ENCODE measurements at places on chromosomes 12 and 14.

GRCh38 chr12:20572451-20572850 is 122.7 kb upstream of the SLCO1C1 start:
- DNase-seq, result no peak

DNA sequence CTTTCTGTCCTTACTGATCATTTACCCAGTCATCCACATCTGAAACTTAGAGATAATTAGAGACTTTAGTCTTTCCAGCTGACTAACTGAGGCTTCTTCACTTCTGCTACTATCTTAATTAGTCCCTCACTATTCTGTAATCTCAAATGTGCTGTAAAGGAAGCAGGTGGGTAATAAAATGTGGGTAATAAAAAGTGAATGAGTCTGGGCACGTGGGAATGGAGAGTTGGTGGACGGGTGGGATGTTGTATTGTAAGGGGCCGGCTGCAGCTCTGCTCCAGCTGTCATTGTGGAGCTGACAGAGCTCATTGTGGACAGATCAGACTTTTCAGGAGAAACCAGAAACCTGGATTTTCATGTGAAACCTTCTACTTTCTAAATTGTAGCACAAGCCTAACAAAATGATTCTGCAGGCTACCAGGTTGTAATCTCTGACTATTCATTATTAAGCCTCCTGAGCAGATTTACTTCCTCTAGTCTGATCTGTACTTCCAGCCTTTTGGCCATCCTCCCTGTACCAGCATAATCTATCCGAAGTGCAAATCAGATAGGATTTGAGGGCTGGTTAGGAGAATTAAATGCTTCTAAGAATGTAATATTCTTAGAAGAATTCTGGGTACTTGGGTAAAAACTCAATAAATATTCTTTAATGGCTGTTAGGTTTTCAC is 42.0 kb upstream of the BMAL2 start:
- DNase-seq, result no peak

DNA sequence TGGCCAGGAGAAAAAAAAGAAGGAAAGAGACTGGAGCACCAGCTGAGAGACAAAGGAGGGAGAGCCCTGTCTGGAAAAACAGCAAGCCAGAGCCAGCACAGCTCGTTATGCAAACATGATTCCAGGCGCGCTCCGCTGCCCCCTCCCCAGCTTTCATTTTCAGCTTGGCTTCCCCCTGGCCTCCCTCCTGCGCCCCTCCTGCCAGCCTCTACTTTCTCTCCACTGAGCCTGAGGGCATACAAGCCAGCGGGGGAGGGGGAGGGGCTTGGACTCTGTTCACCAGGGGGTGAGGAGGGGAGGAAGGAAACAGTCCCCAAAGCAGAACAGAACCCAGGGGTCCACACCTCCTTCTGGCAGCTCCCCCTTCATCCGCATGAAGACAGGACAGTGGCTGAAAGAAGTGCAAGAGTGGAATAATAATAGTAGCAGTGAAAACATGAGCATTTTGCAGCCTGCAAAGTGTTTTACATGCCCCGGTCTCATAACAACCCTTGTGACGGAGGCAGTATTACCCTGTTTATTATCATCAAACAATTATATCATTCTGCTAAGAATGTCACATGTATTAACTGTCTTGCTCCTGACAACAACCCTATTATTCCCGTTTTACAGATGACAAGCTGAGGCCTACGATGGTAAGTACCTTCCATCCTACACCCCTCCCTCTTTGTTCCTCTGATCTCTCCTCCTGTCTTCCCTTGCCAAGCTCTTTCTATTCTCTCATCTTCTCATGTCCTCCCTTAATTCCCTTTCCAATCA is 24.2 kb downstream of the SMUG1 start:
- no peak for DNase-seq

- no peak for DNase-seq
Measured at GRCh38 chr12:110813285-110813684, 33.5 kb upstream of the CCDC63 start.

DNA sequence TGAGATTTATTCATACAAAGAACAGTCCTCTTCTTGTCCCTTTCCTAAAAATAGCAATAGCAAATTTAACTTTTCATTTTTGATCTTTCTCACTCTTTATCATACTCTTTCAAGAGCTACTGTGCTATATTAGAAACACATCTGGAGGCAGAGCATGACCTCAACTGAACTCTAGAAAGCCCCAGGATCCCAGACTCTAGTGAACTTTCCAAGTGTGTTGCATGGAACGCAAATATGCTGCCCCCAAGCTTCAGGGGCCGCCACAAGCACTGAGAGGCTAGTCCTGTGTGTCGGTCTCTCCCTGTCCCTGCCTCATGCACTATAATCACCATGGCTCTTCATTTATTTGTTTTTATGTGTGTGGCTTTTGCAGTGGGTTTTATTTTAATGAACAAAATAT is 38.7 kb upstream of the ZNF641 start:
- DNase-seq, result no peak

GRCh38 chr12:107355004-107355565 is 261.7 kb upstream of the CRY1 start:
- DNase-seq, result no peak

GRCh38 chr12:93634416-93634815 is 42.8 kb upstream of the CRADD start:
- DNase-seq, result no peak

GRCh38 chr14:64948612-64949210 is 6.2 kb upstream of the GPX2 start:
- no peak for DNase-seq

GRCh38 chr14:92627707-92628215 is 114.2 kb downstream of the RIN3 start:
- DNase-seq, result no peak

- peak; percentile 7 for DNase-seq
Measured at GRCh38 chr12:44873898-44874297, 2.2 kb downstream of the NELL2 start.

GRCh38 chr12:9669534-9669933 is at the start of gene CLEC2D:
Gene CLEC2D, plus strand, starts transcription at chr12:9669713. Its CDS starts 22 bp downstream, at chr12:9669735.
- no peak for DNase-seq

DNA sequence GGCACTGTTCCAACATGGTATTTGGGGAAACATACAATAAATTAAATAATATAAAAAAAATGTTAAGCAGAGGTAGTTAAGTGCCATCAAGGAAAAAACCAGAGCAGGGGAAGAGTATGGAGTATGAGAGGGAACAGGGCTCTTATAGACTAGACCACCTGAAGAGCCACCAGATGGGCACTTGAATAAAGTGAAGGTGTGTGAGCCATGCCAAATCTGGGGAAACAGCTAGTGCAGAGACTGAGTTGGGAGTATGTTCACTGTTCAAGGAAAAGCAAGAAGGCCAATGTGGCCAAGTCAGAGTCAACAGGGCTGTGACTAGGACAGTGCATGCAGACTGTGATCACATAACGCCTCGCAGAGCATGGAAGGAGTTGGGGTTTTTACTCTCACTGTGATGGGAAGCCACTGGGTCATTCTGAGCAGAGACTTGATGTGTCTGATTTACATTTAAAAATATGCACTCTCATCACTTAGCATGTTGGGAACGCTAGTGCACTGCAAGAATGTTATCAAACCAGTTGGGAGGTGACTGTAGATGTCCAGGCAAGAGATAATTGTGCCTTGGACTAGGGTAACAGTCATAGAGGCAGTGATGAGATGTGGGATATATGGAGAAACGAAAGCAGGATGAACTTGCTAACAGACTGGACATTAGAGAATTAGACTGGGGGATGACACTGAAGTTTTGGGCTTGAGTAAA is 25.6 kb downstream of the NDUFA12 start:
- DNase-seq, result no peak

GRCh38 chr12:3371018-3371417 is 120.0 kb upstream of the PRMT8 start:
- no peak for DNase-seq

- DNase-seq, result peak; percentile 53
Measured at GRCh38 chr12:68162374-68162773, 2.8 kb upstream of the IFNG start.

DNA sequence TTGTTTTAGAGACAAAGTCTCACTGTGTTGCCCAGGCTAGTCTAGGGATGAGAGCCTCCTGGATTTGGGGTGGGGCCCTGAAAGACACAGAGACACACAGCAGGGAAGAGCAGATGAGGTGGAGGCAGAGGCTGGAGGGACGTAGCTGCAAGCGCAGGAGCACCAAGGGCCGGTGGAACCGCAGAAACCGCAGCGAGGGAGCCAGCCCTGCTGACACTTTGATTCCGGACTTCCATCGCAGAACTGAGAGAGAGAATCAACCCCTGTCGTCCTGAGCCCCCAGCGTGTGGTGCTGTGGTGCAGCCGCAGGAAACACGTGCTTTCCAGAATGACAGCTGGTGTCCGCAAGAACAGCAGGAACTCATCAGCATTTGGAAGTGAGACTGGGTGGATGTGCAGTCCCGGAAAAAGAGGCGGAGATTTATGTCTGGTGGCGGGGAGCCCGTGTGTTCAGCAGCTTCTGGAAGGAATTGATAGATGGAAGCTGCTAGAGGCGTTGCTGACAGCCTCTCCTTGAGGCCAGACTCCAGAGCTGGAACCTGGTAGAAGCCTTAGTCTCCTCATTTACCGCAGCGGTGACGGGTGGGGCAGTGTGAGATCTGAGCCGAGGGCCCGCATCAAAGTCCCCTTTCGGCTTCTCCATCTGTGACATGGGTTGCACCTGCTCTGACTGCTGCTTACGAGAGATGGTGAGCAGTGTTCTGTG is 21.9 kb upstream of the KLC1 start:
- no peak for DNase-seq

DNA sequence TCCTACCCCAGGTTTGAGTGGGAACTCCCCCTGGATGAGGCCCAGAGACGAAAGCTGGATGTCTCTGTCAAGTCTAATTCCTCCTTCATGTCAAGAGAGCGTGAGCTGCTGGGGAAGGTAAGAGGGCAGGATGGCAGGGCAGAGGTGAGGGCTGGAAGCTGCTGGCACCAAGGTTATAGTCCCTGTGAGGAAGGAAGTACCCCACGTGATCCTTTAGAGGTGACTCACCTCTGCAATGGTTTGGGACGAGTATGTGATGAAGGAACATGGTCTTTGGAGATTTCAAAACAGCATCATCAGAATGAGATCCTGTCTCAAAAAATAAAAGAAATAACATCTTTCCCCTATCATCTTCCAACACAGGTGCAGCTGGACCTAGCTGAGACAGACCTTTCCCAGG is 9.2 kb upstream of the MYL6B start:
- no peak for DNase-seq

- peak; percentile 53 for DNase-seq
Measured at GRCh38 chr12:39990122-39991101, 115.5 kb downstream of the SLC2A13 start.

DNA sequence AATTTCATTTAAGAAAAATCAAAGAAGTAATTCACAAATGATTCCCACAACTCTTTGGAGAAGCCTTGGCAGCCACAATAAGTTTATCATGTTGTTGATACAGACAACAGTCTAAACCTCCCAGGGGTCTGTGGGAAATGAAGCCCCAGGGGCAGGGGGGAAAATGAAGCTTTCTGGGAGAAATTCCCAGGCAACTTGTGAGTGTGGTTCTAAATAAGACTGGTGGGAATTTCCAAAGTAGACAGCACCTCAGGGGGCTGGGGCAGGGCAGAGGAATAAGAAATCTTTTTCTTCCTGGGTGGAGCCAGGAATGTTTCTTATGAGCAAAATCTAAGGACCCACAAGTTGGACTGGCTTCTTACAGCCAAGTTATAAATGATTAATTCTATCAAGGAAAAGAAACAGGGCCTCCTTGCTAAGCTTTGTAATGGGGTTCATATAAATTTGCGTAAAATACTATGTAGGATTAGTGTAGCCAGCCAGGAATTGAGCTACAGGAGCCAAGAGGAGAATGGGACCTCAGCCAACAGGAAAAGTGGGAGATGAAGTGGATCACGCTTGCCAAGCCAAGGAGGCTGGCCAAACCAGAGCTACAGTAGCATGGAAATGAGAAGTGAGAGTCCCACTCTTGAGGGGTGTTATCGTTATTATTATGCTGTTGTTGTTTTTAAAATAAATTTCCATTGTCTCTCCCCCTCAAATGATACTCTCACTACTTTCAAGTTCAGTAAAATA is 182.9 kb upstream of the FAR2 start:
- DNase-seq, result no peak

DNA sequence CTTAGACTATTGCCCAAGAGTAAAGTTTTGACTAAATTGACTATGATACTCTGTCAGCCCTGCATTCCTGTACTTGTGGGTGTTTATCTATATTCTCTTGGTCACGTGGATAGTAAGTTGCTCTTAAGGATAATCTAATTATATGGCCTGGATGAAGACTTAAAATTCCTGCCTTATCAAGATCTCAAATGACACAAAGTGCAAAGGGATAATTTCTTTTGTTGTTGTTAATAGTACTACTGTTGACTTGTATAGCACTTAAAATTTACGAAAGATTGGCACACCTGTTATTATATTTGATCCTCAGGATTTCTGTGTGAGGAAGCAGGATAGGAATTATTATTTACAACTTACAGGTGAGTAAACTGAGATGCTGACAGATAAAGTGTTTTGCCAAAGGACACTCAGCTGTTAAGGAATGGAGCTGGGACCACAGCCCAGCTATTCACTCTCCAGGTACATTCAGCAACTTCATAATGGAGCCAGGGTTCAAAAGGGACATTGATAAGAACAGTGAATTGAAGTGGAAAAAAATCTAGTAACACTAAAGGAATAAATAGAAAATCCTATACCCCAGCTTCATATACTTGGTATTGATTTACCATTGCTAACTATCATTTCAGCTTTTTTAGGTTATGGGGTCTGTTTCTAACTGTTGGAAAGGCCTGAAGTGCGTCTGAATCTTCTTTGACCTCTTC is 53.4 kb upstream of the EVL start:
- DNase-seq, result no peak

DNA sequence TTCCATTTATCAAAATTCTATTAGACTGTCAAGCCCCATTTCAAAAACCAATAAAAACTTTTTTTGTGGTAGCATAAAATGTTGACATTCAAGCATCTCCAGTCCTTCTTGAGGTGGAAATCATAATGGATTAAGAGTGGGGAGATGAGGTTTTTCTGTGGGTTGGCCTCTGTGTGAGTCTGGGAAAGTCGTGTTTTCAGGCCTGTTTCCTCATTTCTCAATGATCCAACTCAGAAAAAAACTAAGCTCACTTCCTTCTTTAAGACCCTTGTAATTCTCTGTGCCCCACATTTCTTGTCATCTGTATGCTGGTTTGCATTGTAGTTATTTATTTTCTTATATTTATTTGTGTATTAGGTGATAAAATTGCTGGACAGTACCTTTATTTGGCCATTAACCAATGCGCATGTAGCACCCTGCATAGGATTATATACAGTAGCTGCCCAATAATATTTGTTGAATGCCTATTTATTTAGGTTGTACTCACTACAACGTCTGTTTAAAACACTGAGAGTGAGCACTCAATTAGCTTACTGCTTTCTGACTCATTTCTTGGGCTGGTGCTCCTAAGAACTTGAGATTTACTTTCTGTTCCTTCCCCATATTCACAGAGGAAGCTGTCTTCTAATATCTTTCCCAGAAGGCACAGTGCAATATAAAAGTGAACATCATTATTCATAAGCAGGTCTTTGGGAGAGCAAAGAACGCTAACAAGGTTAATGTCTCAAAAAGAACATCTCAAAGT is 121.9 kb downstream of the DNAI7 start:
- no peak for DNase-seq

DNA sequence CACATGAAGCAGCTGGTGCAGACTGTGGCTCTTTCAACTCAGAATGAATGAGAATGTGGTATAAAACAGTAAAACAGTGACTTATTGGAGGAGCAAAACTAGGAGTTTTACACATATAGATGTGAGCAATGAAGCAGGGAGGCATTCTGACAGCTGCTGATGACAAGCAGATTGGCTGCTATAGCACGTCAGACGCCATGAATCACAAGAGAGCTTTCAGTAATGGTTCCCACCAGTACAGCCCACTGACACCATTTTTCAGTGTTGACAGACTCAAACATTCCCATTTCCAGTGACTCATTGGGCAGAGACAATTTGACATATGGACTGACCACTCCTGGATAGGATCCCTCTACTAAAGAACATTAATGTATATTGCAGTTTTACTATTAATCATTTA is 24.6 kb upstream of the FSCB start:
- DNase-seq, result no peak

Measured in urothelium cell line (cell line).